ENCODE measurements at places on chromosomes 12 and 14.

GRCh38 chr12:38155526-38156496, 160.8 kb upstream of the ALG10B start:
- no peak for DNase-seq

DNA sequence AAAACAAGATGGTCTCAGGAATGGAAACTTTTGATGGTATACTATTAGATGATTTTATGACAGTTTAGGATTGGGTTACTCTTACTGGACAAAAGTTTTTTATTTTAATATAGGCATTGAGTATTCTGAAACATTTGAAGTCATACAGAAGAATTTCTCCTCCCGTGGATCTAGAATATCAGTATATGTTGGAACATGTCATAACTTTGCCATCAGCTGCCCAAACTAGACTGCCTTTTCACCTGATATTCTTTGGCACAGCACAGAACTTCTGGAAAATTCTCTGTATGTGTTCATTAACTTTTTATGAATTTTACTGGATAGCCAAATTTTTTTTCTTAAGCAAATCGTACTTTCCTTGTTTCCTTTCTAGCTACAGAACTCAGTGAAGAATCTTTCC, 75.4 kb downstream of the KNTC1 start:
- no peak for DNase-seq

GRCh38 chr14:63788011-63788933, 60.4 kb upstream of the SGPP1 start:
- no peak for DNase-seq

DNA sequence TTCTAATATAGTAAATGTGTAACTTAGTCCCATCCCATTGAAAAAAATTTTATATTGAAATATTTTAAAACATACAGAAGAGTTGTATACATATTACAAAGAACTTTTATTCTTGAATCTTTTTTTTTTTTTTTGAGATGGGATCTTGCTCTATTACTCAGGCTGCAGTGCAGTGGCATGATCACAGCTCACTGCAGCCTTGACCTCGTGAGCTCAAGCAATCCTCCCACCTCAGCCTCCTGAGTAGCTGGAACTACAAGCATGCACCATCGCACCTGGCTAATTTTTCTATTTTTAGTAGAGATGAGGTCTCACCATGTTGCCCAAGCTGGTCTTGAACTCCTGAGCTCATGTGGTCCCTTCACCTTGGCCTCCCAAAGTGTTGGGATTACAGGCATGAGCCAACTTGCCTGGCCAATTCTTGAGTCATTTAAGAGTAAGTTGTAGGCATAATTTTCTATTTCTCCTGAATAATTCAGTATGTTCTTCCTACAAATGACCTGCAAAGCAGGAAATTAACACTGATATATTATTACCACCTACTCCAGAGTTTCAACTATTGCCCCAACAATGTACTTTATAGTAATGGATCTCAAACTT, 153.0 kb upstream of the BMP4 start:
- DNase-seq: no peak

GRCh38 chr12:108907839-108908351, 28.0 kb downstream of the DAO start:
- no peak for DNase-seq

DNA sequence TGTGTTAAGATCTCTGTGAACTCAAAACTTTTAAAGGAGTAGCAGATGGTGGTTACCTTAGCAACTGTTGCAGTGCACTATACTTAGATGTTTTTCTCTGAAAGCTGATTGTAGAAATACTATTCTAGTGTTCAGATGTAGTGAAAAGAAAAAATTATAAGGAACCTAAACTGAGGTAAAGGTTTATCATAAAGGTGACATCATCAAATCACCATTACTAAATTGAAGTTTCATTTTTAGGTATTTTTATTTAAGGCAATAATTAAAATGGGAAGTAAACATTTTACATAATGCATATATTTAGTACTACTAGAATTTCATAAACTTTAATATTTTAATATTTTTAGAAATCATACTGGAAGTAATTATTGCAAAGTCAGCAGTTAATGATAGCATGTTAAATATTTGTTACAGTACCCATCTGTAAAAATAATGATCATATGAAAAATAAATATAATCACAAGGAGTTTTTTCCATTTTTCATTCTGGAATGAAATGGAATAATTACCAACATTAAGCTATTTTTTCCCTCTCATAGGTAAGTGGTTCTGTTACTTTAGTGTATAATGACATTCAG, 141.1 kb upstream of the NAV3 start:
- no peak for DNase-seq

GRCh38 chr14:56135001-56135400, 16.8 kb downstream of the PELI2 start:
- no peak for DNase-seq

GRCh38 chr14:91723501-91723900, 8.4 kb downstream of the CATSPERB start:
- no peak for DNase-seq

DNA sequence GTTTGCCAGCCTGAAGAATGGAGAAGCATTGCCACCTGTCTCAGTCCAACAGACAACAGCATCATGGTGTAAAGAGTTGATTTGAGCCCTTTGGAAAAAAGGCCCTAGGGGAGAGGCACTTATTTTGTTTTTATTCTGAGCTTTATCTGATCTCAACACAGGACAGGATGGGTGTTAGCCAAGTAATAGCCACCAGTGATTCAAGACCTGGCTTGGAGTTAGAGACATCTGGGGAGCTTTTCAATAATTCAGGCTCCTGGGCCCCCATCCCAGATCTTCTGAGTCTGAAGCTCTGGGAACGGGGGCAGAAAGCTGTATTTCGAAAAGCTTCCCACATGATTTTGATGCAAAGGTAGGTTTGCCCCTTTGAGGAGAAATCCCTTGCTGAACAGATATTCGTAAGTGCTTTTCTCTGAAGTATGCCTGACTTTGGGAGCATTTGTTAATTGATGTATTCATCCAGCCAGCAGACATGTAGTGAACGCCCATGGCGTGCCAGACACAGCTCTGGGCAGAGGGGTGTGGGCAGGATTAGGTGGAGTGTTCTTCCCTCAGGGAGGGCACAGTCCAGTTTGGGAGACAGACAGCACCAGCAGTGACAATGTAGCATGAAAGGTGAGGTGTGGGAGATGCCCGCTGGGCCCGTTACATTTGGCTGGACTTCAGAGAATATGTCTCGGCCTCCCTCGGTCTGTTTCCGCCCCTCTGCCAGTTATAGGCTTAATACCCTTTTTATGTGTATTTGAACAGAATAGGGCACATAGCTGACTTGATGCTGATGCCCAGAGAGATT, 72.5 kb downstream of the TSPAN9 start:
- DNase-seq: no peak

- no peak for DNase-seq
These were observed 123.9 kb downstream of the PAX9 start for GRCh38 chr14:36785511-36785910.

- no peak for DNase-seq
These were observed 153.2 kb upstream of the ABCD2 start for GRCh38 chr12:39772821-39773259.

GRCh38 chr12:97404093-97404492, 58.5 kb upstream of the RMST start:
- no peak for DNase-seq

GRCh38 chr12:106519607-106520021, 63.2 kb upstream of the RFX4 start:
- DNase-seq: no peak

GRCh38 chr12:126847005-126847629, 1419.9 kb upstream of the TMEM132C start:
- no peak for DNase-seq

DNA sequence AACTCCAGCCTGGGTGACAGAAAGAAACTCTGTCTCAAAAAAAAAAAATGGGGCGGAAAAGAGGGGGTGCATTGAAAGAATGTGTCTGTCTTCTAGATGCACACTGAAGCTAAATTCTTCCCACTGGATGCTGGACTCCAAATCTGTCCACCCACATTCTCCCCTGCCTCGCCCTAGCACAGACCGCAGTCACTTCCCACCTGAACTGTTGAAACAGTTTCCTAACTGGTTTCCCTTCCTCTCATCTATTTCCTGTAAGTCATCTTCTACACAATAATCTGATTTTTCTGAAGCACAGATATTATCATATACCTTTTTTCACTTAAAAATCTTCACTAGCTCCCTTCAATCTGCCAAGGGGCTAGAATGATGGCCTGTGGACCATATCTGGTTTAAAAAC, 1.5 kb upstream of the HCAR1 start:
- no peak for DNase-seq

GRCh38 chr14:91893007-91893406, 25.7 kb upstream of the TC2N start:
- DNase-seq: peak; percentile 52

DNA sequence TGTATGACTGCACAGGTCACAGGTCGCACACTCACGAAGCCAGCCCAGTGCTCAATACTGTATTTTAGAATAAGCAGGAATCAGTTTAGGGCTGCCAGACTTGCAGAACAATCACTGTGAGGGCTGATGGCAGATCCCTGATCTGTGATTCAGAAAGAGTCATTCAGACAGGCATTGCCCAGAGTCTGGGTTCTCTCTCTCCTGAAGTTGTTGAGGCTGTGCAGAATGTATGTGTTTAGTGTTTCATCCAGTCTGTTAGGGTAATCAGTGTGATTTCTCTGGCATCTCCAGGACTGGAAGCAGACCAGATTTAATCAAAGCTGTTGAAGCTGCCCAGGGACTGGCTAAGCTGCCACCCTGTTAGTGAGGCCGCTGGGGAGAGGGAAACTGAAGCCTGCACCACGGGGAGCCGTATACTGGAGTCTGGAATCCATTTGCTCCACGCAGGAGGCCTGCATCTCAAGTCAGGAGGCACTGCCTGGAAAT, 69.3 kb downstream of the ETV6 start:
- DNase-seq: no peak

GRCh38 chr12:95764848-95765247, 25.7 kb downstream of the NTN4 start:
- DNase-seq: no peak

Measured in neural crest cell (in vitro differentiated cells).